ENCODE measurements at places on chromosomes 1 and 21.

GRCh38 chr21:25422610-25423608 is 184.4 kb downstream of the MRPL39 start:
- DNase-seq: no peak

GRCh38 chr1:198445872-198446271 is 94.6 kb downstream of the ATP6V1G3 start:
- DNase-seq: no peak

GRCh38 chr1:31694069-31694963 is 9.5 kb downstream of the COL16A1 start:
- DNase-seq: no peak

DNA sequence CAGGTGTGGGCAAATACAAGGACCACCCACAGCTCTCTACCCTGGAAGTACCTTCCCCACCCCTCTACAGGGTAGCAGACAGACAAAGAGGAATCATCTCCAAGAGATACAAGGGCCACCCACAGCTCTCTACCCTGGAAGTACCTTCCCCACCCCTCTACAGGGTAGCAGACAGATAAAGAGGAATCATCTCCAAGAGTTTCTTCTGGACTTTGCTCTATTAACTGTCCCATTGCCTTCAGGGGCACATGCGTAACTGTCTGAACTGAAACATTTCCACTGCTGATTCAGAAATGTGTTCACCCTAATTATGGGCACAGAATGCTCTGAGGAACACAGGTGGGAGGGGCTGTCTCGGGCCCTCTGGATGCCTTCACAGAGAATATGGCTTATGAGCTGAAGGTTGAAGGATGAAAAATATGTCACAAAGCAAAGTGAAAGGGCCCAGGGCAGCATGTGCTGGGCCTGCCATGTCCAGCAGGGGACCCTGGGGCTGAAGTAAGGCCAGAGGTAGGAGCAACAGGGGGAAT is 43.9 kb downstream of the ZNF281 start:
- no peak for DNase-seq

DNA sequence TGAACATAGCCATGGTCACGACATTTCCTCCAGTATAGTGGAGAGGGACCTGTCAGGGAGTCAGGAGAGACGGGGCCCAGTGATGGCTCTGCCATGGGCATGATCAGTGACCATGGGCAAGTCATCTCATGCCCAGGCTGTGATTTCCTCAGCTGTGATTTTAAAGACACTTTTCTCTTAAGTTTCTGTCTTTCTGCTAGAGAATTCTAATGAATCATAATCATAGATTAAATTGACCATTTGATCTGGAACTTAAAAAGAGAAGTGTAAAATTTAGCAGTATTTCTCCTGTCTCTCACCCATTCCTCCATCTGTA is 112.7 kb downstream of the USP25 start:
- DNase-seq: no peak

DNA sequence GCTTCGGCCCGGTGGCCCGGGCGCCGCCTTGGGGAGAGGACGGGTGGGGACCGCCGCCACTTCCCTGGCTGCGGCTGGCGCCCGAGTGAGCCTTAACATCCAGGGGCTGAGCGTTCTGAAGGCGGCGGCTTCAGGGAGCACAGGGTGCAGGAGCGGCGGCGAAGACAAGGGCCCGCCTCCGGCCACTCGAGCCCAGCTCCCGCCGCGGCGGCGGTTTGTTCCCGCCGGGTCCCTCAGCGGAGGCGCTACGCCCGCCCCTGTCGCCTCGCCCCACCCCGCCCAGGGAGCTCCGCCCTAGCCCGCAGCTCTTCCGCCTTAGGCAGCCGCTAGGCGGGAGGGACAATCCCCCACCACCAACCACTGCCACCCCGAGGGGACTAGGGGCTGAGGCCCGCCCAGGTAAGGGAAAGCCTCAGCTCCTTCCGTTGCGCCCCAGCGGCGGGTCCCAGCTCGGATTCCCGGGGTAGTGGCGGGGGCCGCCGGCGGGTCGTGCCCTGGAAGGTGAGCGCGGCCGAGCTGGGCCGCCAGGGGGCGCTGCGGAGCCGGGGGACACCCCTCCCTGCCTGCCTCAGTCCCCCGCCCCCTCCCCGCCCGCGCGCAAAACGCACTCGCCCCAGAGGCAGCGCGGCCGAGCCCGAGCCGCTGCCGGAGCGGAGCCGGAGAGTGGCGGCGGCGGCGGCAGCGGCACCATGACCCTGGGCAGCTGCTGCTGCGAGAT is at the start of gene FOXD2:
TSS of gene FOXD2 (plus strand) at position 598 of the 718 bp plus-strand sequence. CDS start at position 690, 92 bp downstream.
- DNase-seq: peak; percentile 89

GRCh38 chr1:89974696-89975470 is 20.0 kb upstream of the ZNF326 start:
- DNase-seq: no peak

- no peak for DNase-seq
Measured at GRCh38 chr1:30335389-30335996, 387.9 kb downstream of the MATN1 start.
